B cell (primary cell): ENCODE measurements at places on chromosomes 2 and 18. TPM values are rescaled to one million over a fixed set of nuclear protein-coding genes. Genes with fewer than 3 reads are reported as not detected.

- DNase-seq: no peak
Observed at GRCh38 chr2:189527041-189527750, 53.4 kb downstream of the SLC40A1 start.

DNA sequence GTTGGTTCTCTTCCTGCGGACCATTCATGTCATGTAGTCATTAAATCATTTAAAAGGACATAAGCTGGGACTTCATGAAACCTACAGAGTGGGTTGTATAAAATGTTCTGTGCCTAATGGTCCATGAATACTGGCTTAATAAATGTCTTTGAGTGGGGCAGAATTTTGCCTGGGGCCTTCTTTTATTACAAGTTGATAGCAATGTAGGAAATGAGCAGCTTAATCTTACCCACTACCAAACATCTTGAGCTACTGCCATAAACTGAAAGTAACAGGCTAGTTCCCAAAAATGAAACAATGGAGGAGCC, 130.9 kb downstream of the TMEM17 start:
- DNase-seq: no peak

GRCh38 chr2:96773922-96774321, 13.2 kb downstream of the CNNM4 start:
- peak; percentile 75 for DNase-seq

- no peak for DNase-seq
Observed at GRCh38 chr2:41998186-41999127, 49.4 kb upstream of the PKDCC start.

The RGPD4 gene
- not detected in 2 replicates for total RNA-seq

The GPR75 gene
- 5.1 and 5.8 TPM in 2 replicates for total RNA-seq

- no peak for DNase-seq
Observed at GRCh38 chr2:120489023-120489422, 143.1 kb downstream of the INHBB start.

DNA sequence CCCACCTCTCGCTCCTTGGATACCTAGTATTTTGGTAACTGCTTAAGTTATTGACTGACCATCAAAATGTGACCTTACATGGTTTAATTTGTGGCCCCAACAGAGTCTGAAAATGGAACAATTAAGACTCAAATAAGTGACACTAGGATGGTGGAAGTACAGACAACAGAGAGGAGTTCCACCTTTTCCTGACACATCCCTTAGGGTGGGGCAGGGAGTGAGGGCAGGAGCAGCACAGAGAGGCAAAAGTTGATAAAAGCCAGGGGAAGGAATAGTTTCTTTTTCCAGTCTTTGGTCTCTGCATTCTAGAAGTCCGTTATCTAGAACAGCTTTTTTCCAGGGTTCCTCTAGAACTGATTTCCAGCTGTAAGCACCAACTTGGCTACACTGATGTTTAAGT, 32.2 kb downstream of the FTCDNL1 start:
- no peak for DNase-seq

The DOCK10 gene
- total RNA-seq: 139 and 140 TPM in 2 replicates

DNA sequence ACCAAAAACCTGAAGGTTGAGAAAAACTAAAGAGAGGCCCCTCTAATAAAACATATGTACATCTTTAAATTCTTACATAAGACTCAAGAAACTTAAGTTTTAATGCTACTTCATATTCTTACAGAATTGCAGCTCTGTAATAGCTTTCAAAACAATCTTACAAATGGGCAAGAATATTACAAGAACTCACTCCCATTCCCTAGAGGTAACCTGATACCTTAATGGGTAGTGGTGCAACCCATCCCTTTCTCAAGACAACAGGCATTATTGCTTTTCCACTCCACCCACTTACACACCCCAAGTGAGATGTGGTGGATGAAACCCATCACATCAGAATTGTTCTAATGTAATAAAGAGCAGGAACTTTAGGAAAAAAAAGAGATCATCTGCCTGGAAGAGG, 103.7 kb downstream of the RBMS1 start:
- no peak for DNase-seq

GRCh38 chr2:85926931-85927661, 38.3 kb upstream of the ST3GAL5 start:
- DNase-seq: no peak

The ANKRD36 gene
- total RNA-seq: 76.6 and 81.9 TPM in 2 replicates

- DNase-seq: no peak
Observed at GRCh38 chr2:3238951-3239841, 138.4 kb downstream of the EIPR1 start.

The SPAG16 gene
- total RNA-seq: 8.6 and 9.5 TPM in 2 replicates

GRCh38 chr2:156199588-156199987, 132.9 kb downstream of the NR4A2 start:
- no peak for DNase-seq

DNA sequence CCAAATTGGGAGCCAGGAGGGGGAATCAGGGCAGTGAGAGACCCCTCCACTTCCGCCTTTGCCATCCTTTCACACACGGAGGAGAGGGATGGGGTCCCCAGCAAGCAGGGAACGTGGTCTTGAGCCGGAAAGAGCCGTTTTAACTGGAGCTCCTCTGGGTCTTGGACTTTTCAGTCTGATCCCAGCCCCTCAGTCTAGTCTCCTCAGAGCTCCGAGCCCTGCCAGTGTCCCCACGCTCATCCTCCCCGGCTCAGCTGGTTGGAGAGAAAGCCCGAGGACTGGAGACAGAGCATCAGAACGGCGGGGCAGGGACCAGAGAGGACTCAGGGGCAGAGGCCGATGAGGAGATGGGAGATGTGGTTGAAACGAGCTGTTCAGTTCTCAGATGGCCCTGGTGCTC, 26.1 kb upstream of the OTOF start:
- DNase-seq: peak; percentile 12

DNA sequence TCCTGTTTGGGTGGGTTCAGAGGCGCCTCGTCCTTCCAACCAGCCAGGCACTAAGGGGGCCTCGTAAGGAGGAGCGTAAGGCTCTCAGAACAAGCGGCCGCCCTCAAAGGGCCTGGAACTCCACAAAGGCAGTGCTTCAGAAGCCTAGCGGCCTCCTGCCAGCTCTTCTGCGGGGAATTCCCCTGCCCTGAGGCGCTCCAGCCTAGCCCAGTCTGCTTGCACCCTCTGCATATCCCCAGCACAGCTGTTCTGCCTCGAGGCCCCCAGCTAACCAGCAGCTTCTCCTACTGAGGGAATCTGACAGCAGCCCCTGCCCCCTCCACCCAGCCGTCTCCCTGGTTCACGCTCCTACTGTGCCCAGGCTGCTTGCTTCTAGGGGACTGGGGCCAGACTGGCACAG, 265.9 kb downstream of the TFCP2L1 start:
- no peak for DNase-seq

- no peak for DNase-seq
Observed at GRCh38 chr18:57497372-57498294, 62.5 kb downstream of the ONECUT2 start.

DNA sequence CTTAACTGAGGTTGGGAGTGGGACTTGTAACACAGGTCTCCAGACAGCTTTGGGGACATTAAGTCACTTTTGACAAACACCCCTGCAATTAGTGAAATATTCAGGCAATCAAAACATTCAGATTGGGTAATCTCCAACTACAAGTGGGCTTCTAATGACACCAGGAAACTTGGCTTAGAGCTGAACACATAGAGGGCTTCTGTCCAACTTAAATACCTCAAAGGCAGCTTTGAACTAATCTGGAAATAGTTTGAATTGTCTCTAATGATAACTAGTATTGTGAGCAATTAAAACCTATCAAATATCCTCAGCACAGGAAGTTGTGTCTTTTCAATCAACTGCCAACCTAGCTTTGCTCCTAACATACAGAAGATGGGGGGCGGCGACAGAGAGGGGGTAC, 5.1 kb upstream of the ASPRV1 start:
- no peak for DNase-seq

The KIF5C gene
- total RNA-seq: 6.0 and 6.1 TPM in 2 replicates

DNA sequence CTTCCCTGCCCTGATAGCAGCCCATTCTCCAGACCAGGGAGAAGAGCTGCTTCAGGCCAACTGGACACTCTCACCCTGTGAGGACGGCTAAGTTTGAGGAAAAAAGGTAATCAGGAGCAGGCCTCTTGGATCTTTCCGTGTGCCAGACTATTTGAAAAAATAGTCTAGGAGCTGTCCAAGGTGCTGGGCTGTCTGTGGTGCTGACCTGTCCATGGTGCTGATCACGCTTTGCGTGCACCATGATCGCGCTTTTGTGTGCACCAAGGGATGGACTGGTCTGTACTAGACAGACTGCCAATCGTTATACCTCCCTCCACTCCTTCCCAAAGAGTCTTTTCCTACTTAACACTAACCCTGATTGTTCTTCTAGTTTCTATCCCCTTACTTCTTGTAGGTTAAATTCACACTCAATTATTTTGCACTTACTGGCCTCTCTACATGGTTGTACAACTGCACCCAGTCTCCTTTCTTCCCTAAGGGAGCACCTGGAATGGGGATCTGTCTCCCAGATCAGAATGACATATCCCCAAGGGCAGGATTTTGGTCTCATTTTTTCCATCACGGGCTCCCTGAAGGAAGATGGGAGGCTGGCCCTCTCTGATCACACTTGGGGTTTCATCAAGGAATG, 295.4 kb downstream of the CELF4 start:
- peak; percentile 16 for DNase-seq

DNA sequence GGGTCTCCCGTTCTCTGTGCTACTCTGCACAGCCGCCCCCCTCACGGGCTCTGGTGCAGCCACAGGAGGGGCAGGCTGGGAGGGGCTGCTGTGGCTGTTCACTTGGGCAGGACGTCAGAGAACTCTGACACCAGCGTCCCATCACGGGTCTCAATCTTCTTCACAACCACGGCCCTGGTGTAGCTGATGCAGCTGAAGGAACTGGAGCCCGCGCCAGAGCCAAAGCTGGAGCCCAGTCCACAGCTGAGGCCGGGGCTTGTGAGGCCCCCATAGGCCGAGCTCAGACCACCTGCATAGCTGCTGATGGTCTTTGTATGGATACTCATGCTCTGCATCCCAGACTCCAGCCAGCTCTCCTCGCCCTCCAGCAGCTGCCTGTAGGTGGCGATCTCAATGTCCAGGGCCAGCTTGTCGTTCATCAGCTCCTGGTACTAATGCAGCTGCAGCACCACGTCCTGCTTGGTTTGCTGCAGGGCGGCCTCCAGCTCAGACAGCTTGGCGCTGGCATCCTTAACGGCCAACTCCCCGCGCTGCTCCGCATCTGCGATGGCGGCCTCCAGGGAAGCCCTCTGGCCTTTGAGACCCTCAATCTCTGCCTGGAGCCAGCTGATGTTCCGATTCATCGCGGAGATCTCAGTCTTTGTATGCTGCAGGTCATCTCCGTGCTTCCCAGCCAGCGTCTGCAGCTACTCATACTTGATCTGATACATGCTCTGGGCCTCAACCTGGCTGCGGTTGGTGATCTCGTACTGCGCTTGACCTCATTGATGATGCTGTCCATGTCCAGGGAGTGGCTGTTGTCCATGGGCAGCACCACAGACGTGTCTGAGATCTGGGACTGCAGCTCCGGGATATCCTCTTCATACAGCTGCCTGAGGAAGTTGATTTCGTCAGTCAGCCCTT, 7.4 kb upstream of the DUSP19 start:
- DNase-seq: no peak

GRCh38 chr2:197596766-197597165, 78.6 kb downstream of the RFTN2 start:
- no peak for DNase-seq

DNA sequence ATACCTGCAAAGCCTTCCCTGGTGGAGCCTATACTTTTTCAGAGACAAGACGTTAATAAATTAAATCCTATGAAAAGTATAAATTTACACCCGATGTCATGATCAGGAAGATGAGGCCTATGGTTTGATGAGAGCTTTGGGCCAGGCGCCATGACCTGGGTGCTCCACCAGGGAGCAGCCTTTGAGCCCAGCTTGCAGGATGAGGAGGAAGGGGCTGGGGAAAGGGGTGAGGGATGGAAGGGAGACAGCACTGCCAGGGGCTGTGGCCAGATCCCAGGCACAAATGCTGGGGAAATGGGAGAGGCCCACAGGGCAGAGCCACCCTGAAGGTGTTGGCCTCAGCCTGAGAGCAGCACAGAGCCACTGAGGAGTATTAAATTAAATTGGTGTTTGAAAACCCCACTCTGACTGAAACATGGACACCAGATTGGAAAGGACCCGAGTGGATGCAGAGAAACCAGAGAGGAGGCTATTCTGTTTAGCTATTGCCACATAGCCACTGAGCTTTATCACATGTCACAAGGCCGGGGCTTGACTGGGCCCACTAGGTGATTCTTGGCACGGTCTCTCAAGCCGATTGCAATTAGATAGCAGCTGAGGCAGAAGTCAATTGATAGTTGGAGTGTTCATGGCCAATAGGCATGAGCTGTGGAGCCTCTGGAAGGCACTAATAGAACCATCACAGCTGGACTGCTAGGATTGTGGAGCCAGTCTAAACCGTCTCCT, 9.6 kb upstream of the FAHD2A start:
- no peak for DNase-seq

- no peak for DNase-seq
Observed at GRCh38 chr2:112056626-112056987, 1.5 kb downstream of the TMEM87B start.

GRCh38 chr2:133908171-133908570, 339.9 kb upstream of the NCKAP5 start:
- no peak for DNase-seq

DNA sequence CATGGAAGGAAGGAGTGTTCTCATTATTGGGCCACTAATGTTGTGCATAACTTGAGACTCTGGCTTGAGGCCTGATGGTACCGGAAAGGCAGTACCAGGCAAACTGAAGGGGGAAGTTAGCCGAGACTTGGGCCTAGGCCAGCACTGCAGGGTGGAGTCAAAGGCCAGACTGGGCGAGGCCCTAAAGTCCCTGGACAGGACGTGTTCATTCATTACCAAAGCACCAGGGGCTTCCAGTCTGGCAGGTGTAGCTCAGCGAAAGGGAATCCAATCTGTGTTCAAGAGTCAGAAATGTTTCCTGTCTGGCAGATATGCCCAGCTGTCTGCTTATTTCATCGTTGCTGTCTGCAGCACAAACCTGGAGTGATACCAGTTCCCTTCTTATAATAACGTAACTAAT, 4.7 kb upstream of the ITSN2 start:
- DNase-seq: peak; percentile 67

DNA sequence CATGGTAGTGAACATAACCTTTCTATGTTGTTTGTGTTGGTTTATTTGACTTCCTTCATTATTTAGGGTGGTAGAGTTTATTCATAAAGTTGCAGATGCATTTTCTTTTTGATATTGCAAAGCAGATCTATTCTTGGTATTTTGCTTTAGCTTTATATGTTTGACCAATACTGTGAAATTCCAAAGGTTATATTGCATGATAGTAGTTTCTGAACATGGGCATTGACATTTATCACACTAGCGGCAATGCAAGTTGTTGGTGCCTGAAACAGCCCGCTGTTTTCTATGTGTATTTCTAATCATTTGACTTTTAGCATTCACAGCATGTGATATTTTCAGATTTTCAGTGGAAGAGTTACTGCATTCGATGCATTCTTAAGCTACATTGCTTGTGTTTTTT, 87.2 kb downstream of the ASXL3 start:
- no peak for DNase-seq

The GCG gene
- not detected in 2 replicates for total RNA-seq

The RAD51AP2 gene
- total RNA-seq: not detected in 2 replicates

The TCF4 gene
- total RNA-seq: 353 and 361 TPM in 2 replicates

The ANKRD30BL gene
- not detected in 2 replicates for total RNA-seq
